T-helper 2 cell treated with Interferon-gamma antibody and Interleukin-4, amounts not matched to agents 100 ng/mL and 5 ng/mL, for 36 hours (primary cell): ENCODE measurements at places on chromosomes 2 and 18. TPM values are rescaled to one million over a fixed set of nuclear protein-coding genes. Genes with fewer than 3 reads are reported as not detected.

STARD6 gene
- 0.27 TPM in 1 of 2 replicates, not detected in the other for total RNA-seq

LYPD6B gene
- total RNA-seq: not detected in 2 replicates

IHH gene
- 0.20 TPM in 1 of 2 replicates, not detected in the other for total RNA-seq

HNMT gene
- total RNA-seq: not detected in 2 replicates

CPO gene
- total RNA-seq: not detected in 2 replicates

NT5C1B gene
- total RNA-seq: not detected in 2 replicates

SEC11C gene
- total RNA-seq: 116 and 124 TPM in 2 replicates

CCDC93 gene
- total RNA-seq: 30.7 and 31.8 TPM in 2 replicates

OSBPL6 gene
- total RNA-seq: 0.61 and 0.70 TPM in 2 replicates

RGPD5 gene
- 14.0 and 15.2 TPM in 2 replicates for total RNA-seq

MAPRE3 gene
- total RNA-seq: 0.91 and 1.2 TPM in 2 replicates

CTNNA2 gene
- total RNA-seq: not detected in 2 replicates

ABCA12 gene
- not detected in 2 replicates for total RNA-seq

CD8B2 gene
- total RNA-seq: 0.11 TPM in 1 of 2 replicates, not detected in the other

RAB17 gene
- not detected in 2 replicates for total RNA-seq

CCBE1 gene
- 0.05 TPM in 1 of 2 replicates, not detected in the other for total RNA-seq

RFX8 gene
- 4.4 and 6.6 TPM in 2 replicates for total RNA-seq

SLC4A3 gene
- not detected in 2 replicates for total RNA-seq

CXCR1 gene
- 1.6 and 2.0 TPM in 2 replicates for total RNA-seq

DSC2 gene
- total RNA-seq: not detected in 2 replicates

C2orf80 gene
- not detected in 2 replicates for total RNA-seq

TEX44 gene
- total RNA-seq: not detected in 2 replicates

EFR3B gene
- 0.09 TPM in 2 replicates for total RNA-seq

LBX2 gene
- total RNA-seq: 0.39 and 0.50 TPM in 2 replicates

ALK gene
- total RNA-seq: not detected in 2 replicates

GAD1 gene
- total RNA-seq: 8.0 and 8.9 TPM in 2 replicates

ALPG gene
- total RNA-seq: not detected in 2 replicates

CFAP65 gene
- not detected in 2 replicates for total RNA-seq

CNTNAP5 gene
- total RNA-seq: not detected in 2 replicates

CRIM1 gene
- total RNA-seq: 3.1 and 4.3 TPM in 2 replicates

MC4R gene
- not detected in 2 replicates for total RNA-seq

CHPF gene
- total RNA-seq: 13.4 and 13.9 TPM in 2 replicates

SGPP2 gene
- 0.57 and 0.70 TPM in 2 replicates for total RNA-seq

TLX2 gene
- total RNA-seq: 1.1 and 1.2 TPM in 2 replicates

SCYGR4 gene
- total RNA-seq: not detected in 2 replicates

PECR gene
- total RNA-seq: 24.5 and 25.4 TPM in 2 replicates

RGPD8 gene
- 7.4 and 7.9 TPM in 2 replicates for total RNA-seq

CCDC141 gene
- 12.7 and 14.5 TPM in 2 replicates for total RNA-seq

BCL2 gene
- total RNA-seq: 85.7 and 89.0 TPM in 2 replicates

PNPT1 gene
- 28.2 and 34.4 TPM in 2 replicates for total RNA-seq

EPC2 gene
- 36.2 and 40.6 TPM in 2 replicates for total RNA-seq

EML6 gene
- 0.32 and 0.89 TPM in 2 replicates for total RNA-seq

FKBP7 gene
- total RNA-seq: 2.7 and 3.5 TPM in 2 replicates

IL1R2 gene
- not detected in 2 replicates for total RNA-seq

HADHA gene
- 117 and 119 TPM in 2 replicates for total RNA-seq

ICA1L gene
- total RNA-seq: 6.1 and 6.2 TPM in 2 replicates

ZDBF2 gene
- total RNA-seq: 6.9 and 7.5 TPM in 2 replicates

EDAR gene
- total RNA-seq: not detected in 2 replicates
